ENCODE measurements at places on chromosomes 2 and 18. TPM values are rescaled to one million over a fixed set of nuclear protein-coding genes. Genes with fewer than 3 reads are reported as not detected.

Gene TSPYL6
- not detected for total RNA-seq

Gene DSC3
- total RNA-seq: 0.82 TPM

Gene SYT4
- 746 TPM for total RNA-seq

Gene ROCK2
- 50.5 TPM for total RNA-seq

DNA sequence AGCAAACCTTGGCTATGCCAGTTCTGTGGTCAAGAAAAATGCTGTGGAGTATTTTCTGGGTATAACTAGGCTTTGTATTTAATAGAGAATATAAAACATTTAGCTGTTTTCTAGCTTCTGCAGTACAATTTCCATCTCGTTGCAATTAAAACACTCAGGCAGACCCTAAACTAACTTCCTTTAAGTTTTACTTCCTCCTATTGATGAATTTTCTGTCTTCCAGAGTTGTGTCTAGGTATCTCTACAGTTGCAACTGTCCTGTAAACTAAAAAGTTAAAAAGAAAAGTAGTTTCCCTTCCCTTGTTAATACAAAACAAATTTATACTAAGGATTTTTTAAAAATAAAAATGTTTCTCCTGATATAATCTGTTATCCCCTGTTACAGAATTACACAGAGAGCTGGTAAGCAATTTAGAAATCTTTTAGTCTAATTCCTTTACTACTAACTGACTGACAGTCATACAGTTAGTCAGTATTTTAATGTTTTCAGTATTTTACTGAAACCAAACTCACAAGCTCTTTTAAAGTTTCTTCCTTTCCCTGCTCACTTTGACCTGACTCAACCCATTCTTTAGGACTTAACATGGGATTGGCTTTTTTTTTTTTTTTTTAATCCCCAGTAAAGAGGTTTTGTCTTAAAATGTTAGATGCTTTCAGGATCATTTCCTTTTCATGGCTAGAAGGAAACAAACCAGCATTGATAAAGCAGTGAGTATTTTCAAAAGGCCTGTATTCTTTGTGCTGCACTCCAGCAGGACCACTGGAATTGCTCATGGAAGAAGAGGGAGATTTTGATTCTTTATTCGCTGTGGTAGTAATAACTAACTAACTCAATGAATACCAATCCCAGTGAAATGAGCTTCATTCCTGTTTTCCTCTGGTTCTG is 22.9 kb downstream of the ITGAV start:
- no peak for DNase-seq

DNA sequence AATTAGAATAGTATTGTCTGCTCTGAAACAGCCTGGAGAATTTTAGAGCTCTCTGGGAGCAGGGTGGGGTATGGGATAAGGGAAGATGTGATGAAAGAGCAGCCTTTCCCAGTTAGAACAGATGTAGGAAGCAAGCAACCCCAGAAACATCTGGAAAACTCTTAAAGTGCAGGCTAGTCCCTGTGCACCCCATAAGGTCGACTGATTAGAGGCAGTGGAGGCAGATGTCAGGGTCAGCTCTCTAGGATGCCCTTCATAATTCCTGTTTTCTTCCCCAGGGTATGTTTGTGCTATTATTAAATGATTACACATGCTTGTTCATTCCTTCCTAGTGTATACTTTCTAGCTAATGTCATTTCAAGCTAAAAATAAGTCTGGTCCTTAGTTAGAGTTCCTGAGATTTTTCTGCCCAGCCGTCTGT is 41.7 kb downstream of the PTPRM start:
- no peak for DNase-seq

DNA sequence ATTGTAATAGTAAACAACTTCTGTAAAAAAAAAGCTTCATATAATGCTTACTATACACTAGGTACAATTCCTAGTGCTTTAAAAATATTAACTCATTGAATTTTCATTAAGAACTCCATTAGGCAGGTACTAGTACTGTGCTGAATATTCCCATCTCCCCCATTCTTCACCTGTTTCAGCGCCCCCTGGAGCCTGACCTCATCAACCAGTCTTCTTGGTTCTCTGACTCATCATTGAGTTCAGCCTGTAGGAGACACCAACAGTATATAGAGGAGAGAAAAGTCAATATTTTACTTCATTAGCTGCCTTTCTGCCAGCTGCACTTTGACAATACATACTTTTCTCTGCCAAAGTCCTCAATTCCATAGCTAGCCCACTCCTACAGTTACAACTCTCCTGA is 1009.9 kb upstream of the KLHL29 start:
- DNase-seq: no peak

DNA sequence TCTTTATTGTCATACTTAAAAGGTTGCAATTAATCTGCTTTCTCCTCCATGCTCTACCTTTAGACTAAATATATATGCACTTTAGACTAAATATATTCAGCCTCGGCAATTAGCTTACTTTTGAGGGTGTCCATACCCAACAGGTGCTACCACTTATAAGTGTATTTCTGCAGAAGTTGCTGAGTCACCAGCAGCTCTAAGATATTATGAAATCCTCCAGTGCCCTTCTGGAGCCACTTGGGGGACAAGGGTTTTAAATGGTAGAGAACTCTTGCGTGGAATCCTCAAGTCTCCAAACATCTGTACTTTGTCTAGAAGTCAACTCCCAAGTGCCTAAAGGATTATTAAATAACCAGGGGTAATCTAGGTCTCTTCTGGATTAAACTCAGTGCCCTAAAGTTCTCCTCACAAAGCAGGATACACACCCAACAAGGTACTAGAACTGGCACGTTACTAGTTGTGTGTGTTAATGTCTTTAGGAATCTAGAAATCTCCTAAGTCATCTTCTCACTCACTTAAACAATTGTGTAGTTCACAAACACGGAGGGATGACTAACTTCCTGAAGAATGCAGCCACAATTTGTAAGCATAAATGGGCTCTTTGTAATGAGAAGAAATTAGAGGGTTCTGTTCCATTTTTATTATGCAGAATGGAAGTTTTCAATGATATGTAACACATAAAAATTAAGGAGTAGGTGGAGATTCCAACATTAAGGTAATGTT is 159.7 kb downstream of the CD226 start:
- no peak for DNase-seq

- DNase-seq: no peak
Observed at GRCh38 chr2:220736778-220737177, 835.3 kb downstream of the EPHA4 start.

DNA sequence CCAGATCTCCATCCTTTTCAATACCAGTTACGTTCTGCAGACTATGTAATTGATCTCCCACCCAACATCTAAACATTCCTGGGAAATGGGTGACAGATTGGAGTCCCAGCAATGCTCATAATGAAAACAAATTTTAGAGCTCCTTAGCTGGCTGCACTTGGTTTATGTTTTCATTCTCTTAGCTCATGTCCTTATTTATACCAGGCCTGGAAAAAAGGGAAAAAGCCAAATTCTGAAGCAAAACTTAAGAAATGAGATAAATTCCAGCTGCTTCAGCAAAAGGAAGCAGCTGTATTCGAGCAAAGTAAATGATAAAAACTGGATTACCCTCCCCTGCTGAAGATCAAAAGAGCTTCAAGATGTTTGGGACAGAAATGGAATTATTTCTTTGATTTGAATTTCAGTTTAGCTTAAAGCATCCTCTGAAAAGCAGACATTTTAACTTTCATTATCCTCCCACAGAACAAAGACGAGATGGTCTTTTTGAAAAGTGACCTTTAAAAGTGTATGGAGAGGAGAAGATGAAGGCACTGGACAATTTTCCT is 196.5 kb upstream of the THUMPD2 start:
- no peak for DNase-seq

DNA sequence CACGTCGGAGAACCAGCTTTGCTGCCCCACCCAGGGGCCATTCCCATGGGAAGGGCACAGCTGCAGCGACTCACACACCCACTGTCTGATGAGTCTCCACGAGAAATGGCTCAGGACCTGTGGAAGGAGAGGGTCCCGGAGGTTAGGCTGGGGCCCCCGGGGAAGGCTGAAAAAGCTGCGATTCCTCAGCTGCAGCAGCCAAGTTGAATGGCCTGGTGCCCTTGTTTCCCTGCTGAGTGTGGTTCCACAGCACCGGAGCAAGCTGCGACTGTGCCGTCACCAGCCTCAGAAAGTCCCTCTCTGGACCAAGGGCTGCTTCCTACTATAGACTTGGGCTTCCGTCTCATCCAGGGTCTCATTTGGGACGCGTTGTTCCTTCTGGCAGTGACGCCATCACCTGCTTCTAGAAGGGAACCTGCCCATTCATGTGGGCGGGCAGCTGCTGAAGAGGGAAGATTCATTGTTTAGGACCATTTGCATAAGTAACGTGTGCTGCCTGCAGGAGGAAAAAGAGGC is 180.2 kb downstream of the INHBB start:
- DNase-seq: no peak

DNA sequence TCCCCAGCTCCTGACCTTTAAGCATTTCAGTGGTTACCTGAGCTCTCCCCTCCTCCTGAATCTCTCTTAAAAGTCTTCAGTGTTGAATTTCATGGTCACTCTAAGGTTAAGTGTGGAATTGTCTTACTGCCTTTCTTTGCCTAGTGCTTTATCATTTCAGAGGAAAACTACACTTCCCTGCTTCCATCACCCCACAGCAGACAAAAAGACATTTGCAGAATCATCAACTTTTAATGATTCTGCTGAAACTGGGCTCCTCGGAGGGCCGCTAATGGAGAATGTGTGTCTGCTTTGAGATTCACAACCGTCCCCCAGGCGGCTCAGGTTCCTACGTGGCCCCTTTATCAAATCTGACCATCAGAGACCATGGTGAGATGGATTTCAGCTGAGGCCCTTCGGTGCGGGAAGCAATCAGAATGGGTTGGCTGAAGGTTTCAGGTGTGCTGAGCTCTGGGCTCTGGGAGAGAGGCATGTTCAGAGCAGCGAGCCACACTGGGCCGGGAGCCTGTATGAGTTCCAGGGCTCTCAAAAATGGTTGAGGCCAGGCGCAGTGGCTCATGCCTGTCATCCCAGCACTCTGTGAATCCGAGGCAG is 41.9 kb upstream of the TBC1D8 start:
- no peak for DNase-seq

GRCh38 chr18:72675394-72675793 is 131.3 kb upstream of the CBLN2 start:
- no peak for DNase-seq

DNA sequence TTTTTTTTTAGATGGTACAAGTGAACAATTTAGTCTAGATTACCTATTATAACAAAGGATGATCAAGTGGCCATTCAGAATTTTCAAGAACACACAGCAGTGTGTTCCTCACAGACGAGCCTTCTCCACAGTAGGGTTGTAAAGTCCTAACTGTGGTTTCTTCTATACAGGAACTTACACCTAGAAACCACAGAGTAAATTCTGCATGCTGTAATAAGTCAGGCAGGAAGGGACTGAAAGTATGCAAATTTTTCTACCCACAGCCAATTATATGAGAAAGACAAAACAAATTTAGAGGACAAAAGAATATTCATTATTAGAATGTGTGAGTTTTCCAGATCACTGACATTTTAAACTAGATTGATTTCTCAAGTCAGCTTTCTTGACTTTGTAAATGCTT is 99.5 kb downstream of the RBMS1 start:
- DNase-seq: no peak

GRCh38 chr2:160474891-160475787 is 18.5 kb downstream of the RBMS1 start:
- no peak for DNase-seq

DNA sequence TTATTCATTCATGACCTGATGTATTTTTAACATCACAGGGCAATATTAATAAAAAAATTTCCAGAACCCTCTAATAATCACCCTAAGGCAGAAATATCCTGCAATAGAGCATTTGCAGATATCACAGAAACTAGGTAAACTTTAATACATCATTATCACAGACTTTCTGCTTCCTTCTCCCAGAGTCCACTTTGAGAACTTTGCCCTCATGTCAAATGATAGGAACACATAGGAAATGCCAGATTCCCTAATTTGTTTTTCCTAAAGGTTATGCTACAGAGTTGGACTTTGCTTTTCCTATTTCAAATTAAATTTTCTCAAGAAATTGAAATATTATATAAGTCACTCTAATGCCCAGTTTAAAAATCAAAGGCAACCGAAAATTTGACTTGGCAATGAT is 352.8 kb upstream of the LRP1B start:
- no peak for DNase-seq

DNA sequence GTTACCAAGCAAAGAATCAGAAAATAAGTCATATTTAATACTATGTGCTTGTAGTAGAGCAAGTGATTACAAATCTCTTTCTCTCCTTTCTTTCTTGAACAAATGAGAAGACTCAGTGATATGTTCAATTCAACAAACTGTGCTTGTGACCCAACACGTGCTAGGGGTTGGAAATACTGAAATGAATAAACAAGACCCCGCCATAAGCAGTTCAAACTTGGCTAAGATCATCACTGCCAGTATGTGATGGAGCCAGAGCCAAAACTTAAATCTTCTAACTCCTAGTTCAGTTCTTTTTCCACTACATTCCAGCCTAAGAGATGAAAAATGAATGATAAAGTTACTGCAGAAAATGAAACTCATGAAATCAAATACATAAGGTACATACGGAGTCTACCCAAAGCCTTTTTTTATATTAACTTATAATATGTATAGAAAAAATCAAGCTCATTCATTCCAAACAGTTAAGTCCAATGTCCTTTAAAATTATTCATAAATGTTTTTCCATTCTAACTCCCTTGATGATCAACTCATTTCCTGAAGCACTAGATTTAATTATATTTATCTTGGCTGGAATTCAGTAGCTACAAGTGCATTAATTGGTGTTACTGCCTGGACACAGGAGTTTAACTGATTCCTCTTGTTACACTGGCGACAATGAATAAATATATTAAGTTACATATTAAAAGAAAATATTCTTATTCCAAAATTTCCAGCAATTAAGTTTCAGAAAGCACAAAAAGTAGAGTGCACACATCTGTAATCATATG is 36.0 kb downstream of the GALNT3 start:
- no peak for DNase-seq

DNA sequence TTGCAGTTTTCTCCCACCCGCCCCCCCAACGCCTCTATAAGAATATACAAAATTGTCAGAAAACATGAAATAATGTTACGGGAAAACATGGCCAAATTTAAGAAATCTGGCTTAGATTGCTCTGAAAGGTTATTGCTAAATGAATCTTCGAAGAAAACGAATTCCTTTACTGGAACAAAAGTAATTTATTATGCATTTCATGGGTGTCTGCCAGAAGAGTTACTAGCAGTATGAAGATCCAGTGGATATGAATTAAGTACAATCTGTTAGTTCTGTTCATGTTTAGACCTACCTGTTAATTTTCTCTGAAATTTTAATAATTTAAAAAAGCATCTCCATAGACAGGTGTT is 21.9 kb downstream of the GATA6 start:
- DNase-seq: no peak

DNA sequence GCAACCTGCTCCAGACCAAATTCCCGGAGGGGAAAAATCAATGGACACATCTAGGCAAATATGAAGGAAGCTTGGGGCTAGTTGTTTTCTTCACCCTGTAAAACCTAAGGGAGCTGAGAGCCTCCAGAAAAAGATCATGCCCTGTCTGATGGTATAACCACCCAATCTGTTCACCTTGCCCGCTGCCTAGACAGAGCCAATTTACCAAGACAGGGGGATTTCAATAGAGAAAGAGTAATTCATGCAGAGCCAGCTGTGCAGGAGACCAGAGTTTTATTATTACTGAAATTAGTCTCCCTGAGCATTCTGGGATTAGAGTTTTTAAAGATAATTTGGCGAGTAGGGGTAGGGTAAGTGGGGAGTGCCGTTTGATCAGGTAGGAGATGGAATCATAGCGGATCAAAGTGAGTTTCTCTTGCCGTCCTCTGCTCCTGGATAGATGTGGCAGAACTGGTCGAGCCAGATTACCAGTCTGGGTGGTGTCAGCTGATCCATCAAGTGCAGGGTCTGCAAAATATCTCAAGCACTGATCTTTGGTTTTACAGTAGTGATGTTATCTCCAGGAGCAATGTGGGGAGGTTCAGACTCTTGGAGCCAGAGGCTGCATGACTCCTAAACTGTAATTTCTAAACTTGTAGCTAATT is 35.1 kb upstream of the B4GALT6 start:
- DNase-seq: no peak
